ENCODE measurements at places on chromosomes 16 and 17.

DNA sequence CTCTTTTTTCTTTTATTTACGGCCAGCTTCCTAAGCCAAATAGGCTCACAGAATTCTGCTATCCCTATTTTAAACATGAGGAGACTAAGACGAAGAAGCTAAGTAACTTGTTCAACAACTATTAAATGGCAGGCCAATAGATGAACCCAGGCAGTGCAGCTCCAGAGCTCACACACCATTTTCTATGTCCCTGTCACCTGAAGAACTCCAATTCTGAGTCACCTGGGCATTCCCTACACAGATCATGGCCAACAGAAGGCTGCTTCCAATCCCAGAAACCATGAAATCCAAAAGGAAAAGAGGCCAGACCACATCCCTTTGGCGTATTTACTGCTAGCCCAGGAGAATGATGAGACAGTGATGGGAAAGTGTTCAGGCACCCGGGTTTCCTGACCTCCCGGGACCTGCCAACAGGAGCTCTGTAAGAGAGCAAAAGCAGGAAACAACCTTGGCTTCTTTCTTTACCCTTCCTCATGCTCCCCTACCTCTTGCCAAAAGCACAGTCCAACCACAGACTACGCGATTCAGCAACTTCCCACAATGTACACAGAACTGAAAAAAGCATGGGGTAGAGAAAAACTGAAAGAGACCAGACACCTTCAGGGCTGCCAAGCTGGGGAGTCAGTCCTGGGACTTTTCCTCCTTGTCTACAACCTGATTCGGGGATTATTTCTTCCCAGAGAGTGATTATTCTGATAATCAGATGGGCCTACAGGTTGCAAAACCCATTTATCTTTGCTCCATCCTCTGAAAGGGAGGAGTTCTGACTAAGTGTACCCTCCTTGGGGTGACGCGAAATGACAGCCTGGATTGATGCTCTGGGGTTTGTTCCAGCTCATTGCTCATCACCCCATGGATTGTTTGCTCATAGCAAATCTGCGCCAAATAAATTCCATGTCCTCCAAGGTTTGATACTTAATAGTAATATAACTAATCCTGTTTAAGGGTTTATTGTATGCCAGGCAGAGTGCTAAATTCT lies 47.8 kb upstream of the HAS3 start:
- no peak for DNase-seq

GRCh38 chr17:76791053-76791980 lies 53.4 kb downstream of the MFSD11 start:
- DNase-seq: no peak

DNA sequence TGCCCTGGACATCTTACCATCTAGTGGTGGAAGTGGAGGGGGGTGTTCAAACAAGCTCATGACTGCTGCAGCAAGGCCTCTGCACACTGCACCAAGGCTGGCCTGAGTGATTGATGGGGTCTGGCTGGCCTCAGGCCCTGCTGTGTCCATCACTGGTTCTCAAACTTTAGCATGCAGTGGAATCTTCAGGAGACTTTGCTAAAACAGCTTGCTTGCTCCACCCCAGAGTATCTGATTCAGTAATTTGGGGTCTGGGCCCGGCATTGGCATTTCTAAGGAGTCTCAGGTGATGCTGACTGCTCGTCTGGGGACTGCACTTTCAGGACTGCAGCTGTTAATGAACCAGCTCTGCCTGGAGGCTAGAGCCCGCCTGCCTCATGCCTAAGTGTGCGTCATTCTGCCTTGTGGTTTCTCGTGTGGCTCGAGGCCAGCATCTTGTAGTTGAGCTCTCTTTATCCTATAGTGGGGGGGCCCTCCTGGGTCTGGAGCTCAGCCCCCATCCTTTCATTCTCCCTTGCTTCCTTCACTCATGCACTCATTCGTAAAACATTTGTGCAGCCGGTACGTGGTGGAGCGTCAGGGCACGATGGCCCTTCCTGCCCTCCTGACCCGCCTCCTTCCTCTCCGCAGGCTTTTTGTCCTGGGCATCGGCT lies 4.1 kb downstream of the MGAT5B start:
- DNase-seq: no peak

DNA sequence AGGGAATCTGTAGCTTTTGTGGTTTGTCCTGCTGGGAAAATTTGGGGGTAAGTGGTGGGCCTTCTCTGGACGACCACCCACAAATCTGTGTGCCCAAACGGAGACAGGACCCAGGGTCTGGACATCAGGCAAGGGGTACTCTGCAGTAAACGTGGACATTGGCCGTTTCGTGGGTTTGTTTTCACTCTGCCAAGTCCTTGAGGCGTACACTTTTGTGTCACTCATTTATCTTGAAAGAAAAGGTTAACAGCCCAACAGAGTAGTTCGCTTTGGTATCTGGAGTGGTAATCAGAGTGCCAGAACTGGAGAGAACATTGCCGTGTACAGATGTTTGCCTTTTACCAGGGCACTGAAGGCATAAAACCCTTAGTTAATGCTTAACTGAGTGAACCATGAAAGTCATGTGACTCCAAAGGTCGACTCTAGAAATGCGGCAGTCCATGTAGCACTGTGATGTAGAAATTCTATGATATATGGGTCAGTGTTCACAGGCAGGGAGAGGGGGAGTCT lies 15.4 kb downstream of the NAA60 start:
- DNase-seq: peak; percentile 0

DNA sequence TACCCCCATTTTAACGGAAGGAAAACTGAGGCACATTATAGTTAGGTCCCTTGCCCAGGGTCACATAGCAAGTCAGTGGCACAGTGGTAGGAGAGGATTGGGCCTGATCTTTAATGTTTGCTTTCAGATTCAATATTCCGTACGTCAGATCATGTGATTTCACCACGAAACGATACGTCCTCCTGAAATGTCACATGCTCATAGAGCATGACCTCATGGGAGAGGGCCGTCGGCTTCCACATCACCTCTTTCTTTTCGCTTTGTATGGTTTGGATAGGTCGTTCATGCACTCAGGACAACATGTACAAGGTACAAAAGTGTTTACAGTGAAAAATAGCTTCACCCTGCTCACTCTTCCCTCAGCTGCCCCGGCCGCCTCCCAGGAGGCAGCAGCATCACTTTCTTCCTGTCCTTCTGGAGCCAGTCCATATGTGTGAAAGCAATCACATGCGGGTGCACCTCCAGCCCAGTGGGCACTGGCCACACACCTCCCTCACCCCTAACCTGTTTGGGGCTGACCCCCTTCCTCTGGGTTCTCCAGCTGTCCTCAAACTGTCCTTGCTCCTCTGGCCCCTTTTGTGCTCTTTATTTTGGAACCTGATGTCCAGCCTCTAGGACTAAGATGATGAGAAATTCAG lies 199.9 kb downstream of the FOXL1 start:
- no peak for DNase-seq

- DNase-seq: peak; percentile 62
Measured at GRCh38 chr17:57356153-57356718, 99.9 kb downstream of the MSI2 start.

GRCh38 chr17:81328978-81329926 lies 34.1 kb upstream of the SLC38A10 start:
- DNase-seq: peak; percentile 56

DNA sequence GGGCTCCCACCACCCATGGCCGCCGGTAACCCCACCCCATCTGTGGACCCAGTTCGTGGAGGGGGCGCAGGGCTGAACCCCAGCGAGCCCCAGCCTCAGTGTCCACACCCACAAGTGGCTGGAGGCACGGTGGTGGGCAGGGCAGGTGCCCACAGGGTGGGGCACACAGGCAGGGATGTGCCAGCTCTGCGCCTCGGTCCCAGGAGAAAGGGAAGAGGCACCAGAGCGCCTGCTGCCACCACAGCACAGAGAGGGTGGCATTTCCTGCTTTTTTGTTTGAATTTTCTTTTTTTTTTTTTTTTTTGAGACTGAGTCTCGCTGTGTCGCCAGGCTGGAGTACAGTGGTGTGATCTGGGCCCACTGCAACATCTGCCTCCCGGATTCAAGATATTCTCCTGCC lies 19.0 kb downstream of the ZFPM1 start:
- no peak for DNase-seq

DNA sequence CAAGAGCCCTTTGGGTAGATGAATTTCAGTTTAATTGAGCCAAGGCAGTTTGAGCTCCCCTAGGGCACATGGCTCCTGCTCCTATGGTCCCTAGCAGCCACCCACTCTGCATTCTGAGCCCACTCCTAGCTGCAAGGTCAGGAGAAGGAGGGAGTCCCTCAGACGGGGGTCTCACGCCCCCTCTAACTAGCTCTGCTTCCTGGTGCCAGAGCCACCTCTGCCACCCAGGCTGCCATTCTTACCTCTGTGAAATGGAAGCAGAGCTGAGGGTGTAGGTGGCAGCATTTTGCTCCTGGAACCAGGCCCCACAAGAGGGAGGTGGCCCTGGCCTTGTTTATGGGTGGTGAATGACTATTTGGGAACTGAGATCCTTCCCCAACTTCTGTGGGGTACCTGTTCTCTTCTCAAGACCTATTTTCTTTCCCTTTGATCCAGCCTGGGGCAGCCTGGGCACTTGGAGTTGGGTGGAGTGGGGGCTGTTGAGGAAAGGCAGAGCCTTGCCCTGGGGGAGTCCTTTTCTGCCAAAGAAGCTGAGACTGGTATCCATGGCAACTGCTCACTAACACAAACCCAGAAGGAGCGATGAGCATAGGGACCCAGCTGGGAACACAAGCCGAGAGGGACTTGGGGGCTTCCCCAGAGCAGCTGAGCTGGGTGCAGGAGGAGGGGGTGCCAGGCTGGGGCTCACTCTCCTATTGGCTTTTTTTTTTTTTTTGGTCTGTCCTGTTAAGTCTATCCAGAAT lies 4.8 kb downstream of the SPNS2 start:
- DNase-seq: no peak

- peak; percentile 79 for DNase-seq
Measured at GRCh38 chr16:7086822-7087616, 245.6 kb upstream of the RBFOX1 start.

- no peak for DNase-seq
Measured at GRCh38 chr17:59392973-59393679, 61.7 kb downstream of the YPEL2 start.

GRCh38 chr17:38508570-38508950 lies 80.3 kb downstream of the ARHGAP23 start:
- DNase-seq: no peak

GRCh38 chr16:31472709-31473203 lies 804 bp downstream of the TGFB1I1 start:
- DNase-seq: no peak

- DNase-seq: no peak
Measured at GRCh38 chr17:10051112-10051511, 146.0 kb upstream of the RCVRN start.

- DNase-seq: no peak
Measured at GRCh38 chr16:78310990-78311561, 211.6 kb downstream of the WWOX start.

GRCh38 chr17:56130026-56130425 lies 23.2 kb upstream of the ANKFN1 start:
- no peak for DNase-seq

GRCh38 chr17:1541367-1541904 lies 21.2 kb downstream of the PITPNA start:
- no peak for DNase-seq

DNA sequence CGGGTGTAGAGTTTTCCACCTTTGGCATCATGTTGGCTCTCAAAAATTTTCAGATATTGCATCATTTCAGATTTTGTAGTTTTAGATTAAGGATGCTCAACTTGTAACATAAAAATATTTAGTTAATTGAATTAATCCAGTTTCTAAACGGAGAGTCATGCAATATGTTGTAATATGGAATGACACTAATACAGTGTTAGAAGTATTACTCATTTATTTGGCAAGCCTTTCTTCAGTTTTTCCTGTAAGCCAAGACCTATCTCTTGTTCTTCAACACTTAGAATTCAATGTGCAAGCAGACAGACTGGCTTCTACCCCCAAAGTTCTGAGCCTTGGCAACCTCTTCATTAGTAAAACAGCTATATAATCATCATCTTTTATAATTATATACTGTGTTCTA lies 985.0 kb upstream of the GOT2 start:
- no peak for DNase-seq

- DNase-seq: peak; percentile 32
Measured at GRCh38 chr16:7025616-7026190, 306.9 kb upstream of the RBFOX1 start.

- DNase-seq: no peak
Measured at GRCh38 chr17:21173543-21173942, 40.4 kb downstream of the TMEM11 start.

DNA sequence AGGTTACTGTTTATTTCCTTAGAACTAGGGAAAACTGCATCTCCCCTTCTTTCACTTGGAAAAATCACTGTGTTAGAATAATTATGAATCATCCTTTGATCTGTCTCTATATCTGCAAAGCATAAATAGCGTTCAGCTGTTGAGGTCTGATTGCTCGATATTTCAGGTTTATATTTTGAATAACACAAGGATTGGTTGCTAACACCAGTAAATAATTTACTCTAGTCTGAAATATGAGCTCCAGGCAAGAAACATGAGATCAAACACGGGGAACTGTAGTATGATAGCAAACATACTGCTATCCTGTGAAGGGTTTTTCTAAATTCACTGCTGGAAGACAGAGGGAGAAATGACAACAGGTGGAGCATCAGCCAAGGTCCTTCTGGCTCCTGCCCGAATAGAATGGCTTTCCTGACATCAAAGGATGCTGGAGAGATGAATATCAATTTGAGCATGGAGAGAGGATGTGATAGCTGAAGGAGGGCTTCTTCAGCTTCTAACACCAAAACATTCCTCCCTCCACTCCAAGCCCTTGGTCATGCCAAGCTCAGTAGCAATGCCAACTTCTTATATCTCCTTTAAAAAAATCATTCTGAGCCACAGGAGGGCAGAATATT lies 450.3 kb downstream of the SHISA9 start:
- no peak for DNase-seq

DNA sequence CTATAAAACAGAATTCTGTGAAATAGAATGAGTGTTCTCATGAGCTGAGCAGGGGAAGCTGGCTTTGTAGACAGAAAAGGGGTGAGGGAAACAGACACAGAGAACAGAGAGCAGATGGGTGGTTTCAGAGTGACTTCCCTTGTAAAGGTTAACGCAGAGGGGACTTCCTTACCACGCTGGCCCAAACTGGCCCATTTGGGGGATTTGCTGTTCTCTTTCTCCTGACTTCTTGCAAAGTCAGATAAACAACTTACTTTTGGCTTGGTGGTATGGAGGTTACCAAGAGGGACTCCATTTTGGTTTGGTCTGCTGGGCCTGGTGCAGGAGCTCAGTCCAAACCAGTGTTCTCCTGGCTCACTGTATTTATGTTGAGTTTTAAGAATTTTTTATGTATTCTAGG lies 48.4 kb downstream of the SEC14L1 start:
- no peak for DNase-seq

DNA sequence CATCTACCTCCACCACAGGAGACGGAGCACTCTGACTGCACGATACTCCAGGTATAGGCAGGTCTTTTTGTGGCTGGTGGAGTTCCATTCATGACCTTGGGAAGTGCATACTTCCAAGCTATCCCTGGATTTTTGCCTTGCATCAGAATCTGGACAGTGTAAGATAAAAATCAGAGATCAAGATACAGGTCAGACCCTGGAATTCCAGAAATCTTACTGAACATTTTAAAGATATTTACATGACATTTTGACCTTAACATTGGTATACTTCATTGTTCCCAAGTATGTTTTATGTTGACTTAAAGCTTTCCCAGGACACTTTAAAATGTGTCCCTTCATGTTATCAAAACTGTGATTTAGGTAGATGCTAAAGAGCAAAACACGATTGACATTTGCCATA lies 101.0 kb downstream of the SYCE1L start:
- DNase-seq: no peak

GRCh38 chr17:70208825-70209555 lies 39.7 kb downstream of the KCNJ2 start:
- no peak for DNase-seq

Measured in NCI-H526 treated with DMSO at 0.1 percent for 48 hours (cell line).